ENCODE measurements at places on chromosomes 6 and 20.

DNA sequence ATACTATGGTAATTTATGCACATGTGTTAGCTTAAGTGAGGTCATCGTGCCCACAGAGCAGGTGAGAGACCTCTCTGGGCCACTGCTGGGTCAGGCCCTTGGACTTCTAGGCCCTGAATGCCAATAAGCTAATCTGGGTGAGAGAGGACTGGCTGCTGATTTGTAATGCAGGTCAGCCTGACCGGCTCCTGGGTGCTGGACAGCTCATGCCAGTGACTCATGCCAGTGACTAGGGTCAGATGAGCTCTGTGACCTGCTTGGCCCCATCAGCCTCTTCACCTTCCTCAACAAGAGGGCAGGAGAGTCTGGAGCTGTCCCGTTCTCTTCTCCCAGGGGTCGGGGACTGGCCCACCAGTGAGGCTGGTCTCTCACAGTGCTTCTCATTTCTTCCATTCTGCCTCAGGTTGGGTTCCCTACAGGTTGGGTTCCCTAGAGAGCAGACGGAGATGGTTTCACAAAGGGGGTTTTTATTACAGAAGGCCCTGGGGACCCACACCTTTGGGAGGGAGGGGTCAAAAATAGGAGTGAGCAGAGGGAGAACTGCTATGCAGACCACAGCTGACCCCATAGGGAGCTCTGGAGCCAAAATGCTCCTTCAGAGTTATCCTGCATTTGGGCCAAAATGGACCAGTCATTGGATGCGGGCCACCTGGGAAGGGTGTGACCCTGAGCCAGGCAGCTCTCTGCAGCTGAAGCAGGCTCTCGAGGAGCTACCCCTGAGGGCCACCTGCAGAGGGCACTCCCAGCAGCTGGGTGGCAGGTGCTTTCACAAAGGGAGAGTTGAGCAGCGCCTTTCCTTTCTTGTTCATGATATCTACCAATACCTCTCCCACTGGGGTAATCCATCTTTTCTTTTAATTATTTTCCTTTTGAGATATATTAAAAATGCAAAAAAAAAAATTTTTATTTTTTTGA lies 2.2 kb upstream of the OXT start:
- DNase-seq: no peak

- DNase-seq: no peak
Observed at GRCh38 chr6:9412951-9413559, 977.7 kb upstream of the SLC35B3 start.

- no peak for DNase-seq
Observed at GRCh38 chr6:37208793-37209192, 38.8 kb downstream of the PIM1 start.

- no peak for DNase-seq
Observed at GRCh38 chr6:74222768-74223333, 526.8 kb downstream of the CD109 start.

DNA sequence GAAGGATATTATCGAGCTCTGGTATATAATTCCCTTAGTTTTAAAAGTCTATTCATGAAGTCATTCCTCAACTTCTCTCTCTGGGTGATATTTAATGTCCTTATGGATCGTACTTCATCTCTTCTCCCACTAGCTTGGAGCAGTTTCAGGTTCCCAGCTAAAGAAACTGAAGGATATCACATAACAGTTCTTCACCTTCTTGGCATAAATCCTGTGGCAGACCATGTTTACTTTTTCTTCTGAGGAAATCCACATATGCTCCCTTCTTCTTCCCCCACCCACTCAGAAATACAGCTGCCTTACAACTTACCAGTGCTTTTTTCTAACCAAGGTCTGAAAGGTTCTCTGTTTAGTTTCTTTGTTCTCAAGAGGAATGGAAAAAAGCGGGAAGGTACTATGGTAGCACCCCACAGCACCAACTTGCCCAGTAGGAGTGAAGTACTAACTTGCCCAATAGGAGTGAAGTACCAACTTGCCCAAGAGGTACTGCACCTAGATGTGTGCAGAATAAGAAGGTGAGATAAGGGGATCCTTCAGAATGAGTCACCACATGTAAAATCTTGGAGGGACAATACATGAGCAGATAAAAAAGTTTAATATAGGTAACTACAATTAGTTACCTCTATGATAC lies 53.1 kb downstream of the TSPYL4 start:
- DNase-seq: no peak

- no peak for DNase-seq
Observed at GRCh38 chr6:118240878-118241528, 307.1 kb upstream of the PLN start.

DNA sequence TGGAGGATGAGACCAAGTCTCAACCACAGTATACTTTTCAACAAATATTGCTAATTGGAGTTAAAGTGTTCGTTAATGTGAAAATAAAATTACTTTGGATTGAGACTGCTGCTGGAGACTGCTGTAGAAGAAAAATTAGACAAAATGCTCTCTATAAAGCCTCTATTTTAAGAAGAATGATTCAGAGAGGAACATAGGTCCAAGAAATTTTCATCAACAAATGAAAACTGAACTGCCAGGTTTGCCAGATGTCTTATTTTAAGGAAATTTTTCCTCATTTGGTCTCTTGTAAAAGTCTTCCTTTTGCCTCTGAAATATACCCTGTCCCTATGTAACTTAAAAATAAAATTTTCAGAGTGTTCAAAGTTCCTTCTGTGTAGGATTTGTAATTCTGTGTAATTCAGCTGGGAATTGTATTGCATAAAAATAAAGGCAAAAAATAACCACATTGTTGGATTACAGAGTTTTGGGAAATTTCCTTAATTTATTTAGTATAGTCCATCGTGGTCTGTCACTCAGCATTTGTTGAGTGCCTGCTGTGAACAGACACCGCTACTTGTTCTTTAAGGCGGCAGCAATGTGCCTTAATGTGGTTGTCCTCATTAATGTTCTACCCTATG lies 27.4 kb downstream of the ANKS1A start:
- DNase-seq: no peak

DNA sequence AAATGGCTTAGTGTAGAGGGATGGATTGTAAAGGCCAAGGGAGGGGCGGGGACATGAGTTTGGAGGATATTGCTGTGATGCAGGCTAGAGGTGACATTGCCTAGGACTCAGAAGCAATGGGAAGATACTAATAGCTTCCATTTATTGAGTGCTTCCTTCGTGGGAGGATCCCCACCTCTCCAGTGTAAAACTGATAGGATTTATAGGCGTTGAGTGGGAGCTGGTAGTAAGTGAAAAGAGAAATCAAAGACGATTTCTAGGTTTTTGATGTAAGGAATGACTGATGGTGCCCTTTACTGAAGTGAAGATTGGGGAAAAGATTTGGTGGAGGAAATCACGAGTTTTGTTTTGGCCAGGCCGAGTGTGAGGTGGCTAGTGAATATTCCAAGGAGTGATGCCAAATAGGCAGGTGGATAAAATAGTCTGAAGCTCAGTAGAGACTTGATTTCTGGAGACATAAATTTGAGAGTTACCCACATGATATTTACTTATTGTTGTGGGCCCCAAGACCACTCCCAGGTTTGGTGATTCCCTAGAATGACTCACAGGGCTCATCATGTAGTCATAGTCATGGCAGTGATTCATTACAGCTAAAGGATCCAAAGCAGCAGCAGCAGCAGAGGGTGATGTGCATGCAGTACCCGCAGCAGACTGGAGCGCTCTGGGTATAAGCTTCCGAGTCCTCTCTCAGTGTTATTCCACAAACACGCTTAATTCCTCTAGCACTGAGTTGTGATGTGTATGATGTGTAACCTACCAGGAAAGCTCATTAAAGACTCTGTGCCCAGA lies 10.2 kb downstream of the RPRD1B start:
- DNase-seq: no peak

DNA sequence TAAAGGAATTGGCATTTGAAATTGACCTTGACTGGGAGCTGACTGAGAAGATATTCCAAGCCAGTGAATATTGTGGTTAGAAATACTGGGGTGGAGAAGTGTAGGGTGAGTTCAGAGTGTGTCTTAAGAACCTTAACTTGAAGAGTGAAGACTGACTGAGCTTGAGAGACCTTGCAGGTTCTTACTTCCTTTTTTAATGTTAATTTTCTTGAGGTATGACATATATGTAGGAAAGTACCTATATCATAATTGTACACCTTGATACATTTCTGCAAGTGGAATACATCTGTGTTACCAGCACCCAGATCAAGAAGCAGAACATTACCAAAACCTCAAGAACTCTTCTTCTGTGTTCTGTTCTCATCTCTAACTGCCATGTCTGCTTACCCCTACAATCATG lies 11.0 kb downstream of the DHX35 start:
- no peak for DNase-seq

DNA sequence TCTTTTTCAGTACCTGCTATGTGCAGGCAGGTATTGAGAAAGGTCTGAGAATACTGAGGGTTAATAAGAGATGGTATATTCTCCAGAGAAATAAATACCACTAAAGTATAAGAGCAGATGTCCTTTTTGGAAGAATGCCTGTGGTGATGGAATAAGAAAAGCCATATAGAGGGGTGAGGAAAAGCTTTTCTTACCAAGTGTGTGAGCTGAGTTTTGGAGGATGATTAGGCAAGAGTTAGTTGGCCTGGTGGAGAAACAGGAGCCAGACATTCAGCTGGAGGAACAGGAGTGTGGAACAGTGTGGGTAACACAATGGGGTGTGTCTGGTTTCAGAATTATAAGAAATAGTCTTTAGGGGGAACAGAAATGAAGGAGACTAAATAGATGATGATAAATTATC lies 19.9 kb downstream of the ZNF451 start:
- no peak for DNase-seq

GRCh38 chr6:16533721-16534136 lies 227.5 kb downstream of the ATXN1 start:
- no peak for DNase-seq

DNA sequence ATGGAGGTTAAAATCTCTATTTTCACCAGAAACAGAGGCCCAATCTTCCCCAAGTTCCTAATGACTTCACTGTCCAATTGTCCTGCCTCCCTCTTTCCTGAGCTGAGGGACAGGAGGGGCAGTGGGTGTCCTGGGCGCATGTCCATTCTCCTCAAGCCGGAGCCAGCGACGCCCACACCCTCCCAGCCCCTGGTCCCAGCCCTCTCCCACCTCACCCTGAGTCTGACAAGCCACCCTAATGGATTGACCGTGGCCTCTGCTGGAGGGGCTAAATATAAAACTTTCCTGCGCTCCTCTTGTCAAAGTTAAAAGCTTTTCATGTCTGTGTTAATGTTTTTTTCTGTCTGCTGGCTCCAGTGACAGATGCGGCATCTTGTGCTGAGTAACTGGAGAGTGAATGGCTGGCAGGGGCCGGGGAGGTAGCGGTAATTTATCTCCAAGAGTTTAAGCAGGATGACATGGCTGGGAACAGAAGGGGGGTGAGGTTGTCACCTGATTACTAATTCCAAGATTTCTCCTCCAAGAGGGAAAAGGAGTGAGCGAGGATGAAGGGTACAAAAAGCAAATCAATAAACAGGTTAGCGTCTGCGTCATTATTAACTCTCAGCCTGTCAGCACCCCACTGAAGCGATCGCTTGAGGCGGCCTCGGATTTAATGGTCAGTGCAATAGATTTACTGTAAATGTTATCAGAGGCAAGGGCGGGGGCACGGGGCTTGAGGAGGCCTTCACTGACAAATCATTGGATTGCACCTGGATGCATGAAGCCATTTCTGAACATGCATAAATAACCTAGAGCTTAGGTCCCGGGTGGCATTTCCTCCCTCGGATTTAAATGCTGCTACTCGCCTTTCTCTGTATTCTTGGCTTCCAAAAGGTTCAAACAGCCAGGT lies 118.1 kb upstream of the MAFB start:
- no peak for DNase-seq

DNA sequence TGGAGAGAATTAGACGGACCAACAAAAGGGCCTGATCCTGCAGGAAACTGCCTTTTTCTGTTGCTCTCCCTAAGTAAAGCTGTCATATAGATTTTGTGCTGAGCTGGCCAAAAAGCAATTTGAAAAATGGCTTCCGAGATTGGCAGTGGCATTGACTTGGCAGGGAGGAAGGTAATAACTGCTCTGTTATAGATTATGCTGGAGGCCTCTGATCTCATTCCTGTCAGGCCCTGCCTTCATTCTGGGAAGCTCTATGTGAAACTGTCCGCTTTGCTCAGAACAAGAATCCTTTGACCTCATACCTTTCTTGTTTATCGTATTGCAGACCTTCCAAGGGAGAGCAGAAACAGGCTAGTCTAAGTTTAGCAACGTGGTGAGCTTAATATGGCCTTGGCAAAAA lies 234.4 kb downstream of the PHACTR1 start:
- no peak for DNase-seq

- no peak for DNase-seq
Observed at GRCh38 chr6:113953346-113953745, 17.6 kb downstream of the HDAC2 start.

- DNase-seq: no peak
Observed at GRCh38 chr20:10218536-10219451, at the start of gene SNAP25. Gene SNAP25, plus strand, starts transcription at chr20:10218830. Its CDS starts 56,662 bp downstream, at chr20:10275492.
